HFFc6 (cell line): ENCODE measurements at places on chromosomes 12 and 14. TPM values are rescaled to one million over a fixed set of nuclear protein-coding genes. Genes with fewer than 3 reads are reported as not detected.

The PXN gene
- 275 to 320 TPM (median 290 TPM) in 3 replicates for total RNA-seq

The STXBP6 gene
- total RNA-seq: 13.8 to 19.4 TPM (median 16.8 TPM) in 3 replicates

The PLA2G1B gene
- not detected in 3 replicates for total RNA-seq

The SERPINA10 gene
- not detected in 3 replicates for total RNA-seq

The TEX52 gene
- not detected in 3 replicates for total RNA-seq

The BICD1 gene
- total RNA-seq: 28.4 to 36.6 TPM (median 30.0 TPM) in 3 replicates

The PRB3 gene
- not detected in 3 replicates for total RNA-seq

The SPTLC2 gene
- 49.4 to 60.8 TPM (median 52.1 TPM) in 3 replicates for total RNA-seq

The MARK3 gene
- total RNA-seq: 57.4 and 60.3 TPM in 2 replicates

The SMCO2 gene
- total RNA-seq: not detected in 3 replicates

The RNASE3 gene
- total RNA-seq: not detected in 2 replicates

GRCh38 chr14:62691647-62692489 is 353.4 kb downstream of the KCNH5 start:
- peak; percentile 28 for DNase-seq
- H3K36me3 ChIP-seq: no peaks in the 10 kb centered on the region
- H3K4me1 ChIP-seq: no peaks in the 10 kb centered on the region

DNA sequence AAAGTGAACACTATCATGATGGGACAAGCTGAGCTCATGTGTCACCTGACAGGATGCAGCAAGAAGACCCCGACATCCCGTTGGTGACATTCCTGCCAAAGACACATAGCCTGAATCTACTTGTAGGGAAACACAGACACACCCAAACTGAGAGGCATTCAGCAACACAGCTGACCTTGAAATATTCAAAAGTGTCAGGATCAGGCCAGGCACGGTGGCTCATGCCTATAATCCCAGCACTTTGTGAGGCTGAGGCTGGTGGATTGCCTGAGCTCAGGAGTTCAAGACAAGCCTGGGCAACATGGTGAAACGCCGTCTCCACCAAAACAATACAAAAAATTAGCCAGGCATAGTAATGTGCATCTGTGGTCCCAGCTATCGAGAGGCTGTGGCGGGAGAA is 232.0 kb upstream of the PLXNC1 start:
- DNase-seq: no peak
- peaks cover 9% of the 10 kb centered on the region for H3K36me3 ChIP-seq
- H3K4me1 ChIP-seq: peaks cover 81% of the 10 kb centered on the region
- H3K4me3 ChIP-seq: no peak overlapping the region

- no peak overlapping the region for H3K27ac ChIP-seq
- no peaks in the 10 kb centered on the region; the same call in 1 of the 2 replicates for H3K27me3 ChIP-seq
- DNase-seq: no peak
Measured at GRCh38 chr12:62701492-62701891, 233.5 kb downstream of the PPM1H start.

- no peaks in the 10 kb centered on the region for H3K4me1 ChIP-seq
- no peaks in the 10 kb centered on the region for H3K27me3 ChIP-seq
- H3K36me3 ChIP-seq: no peaks in the 10 kb centered on the region
- H3K27ac ChIP-seq: no peak overlapping the region
- H3K4me3 ChIP-seq: no peak overlapping the region
- DNase-seq: no peak
Measured at GRCh38 chr12:107967170-107967569, 161.9 kb upstream of the WSCD2 start.

DNA sequence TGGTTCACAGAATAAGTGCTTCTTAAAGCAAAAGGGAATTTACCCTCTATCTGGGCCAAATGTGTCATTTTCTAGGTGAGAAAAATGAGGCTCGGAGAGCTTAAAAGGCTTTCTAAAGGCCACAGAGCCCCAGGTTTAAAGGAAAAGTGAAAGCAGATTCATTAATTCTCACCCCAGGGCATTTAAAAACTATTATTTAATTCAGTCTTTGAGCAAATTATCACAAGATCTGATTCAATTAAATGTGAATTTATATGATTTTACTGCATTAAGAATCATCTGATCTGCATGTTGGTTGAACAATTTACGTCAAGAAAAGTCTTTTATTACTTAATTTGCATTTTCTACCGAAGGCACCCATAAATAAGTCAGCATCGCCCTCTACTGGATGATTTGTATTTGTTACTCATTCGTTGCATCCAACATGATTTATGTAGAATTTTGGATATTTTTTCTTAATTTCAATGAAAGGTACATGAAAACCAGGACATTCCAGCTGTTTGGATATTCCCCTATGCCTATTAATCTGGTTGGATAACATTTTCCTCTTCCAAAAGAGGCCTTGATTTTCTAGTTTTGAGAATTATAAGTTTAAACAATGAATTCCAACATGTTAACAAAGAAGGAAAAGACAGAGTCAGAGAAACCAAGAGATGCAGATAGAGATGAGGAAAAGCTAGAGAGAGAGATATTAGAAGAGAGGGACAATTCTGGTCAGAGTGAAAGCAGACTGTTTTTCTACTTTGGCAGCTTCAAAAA is 19.1 kb upstream of the DHRS7 start:
- peaks cover 30% of the 10 kb centered on the region for H3K4me1 ChIP-seq
- no peaks in the 10 kb centered on the region for H3K36me3 ChIP-seq
- DNase-seq: peak; percentile 71
- peaks cover 9% of the 10 kb centered on the region for H3K27me3 ChIP-seq
- peak overlapping the region; percentile 82 for H3K4me3 ChIP-seq

GRCh38 chr12:127886827-127887226 is 380.1 kb upstream of the TMEM132C start:
- no peaks in the 10 kb centered on the region for H3K4me1 ChIP-seq
- no peak overlapping the region for H3K4me3 ChIP-seq
- H3K27me3 ChIP-seq: no peaks in the 10 kb centered on the region
- no peak overlapping the region for H3K27ac ChIP-seq

DNA sequence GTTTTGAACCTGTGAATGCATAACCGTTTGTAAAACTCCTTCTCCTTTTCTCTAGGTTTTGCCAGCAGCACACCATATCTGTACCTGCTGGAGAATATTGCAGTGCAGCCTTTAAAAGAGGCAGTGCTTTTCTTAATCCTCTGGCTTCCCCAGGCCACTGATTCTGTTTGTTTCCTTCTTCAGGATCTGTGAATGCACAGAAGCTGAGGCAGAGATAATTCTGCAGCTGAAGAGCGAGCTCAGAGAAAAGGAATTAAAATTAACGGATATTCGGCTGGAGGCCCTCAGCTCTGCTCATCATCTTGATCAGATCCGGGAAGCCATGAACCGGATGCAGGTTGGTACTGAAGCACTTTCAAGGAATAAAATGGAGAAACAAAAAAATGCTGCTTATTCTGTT is 348.7 kb downstream of the NAV3 start:
- no peak overlapping the region for H3K27ac ChIP-seq
- H3K4me3 ChIP-seq: no peak overlapping the region
- peaks cover 26% of the 10 kb centered on the region for H3K4me1 ChIP-seq
- no peak for DNase-seq
- H3K27me3 ChIP-seq: no peaks in the 10 kb centered on the region

GRCh38 chr14:36091096-36091495 is 85.4 kb downstream of the PTCSC3 start:
- H3K27me3 ChIP-seq: peaks cover 9% of the 10 kb centered on the region; the same call in 1 of the 2 replicates
- H3K36me3 ChIP-seq: no peaks in the 10 kb centered on the region
- H3K4me3 ChIP-seq: no peak overlapping the region
- peak; percentile 63 for DNase-seq
- peaks cover 12% of the 10 kb centered on the region for H3K4me1 ChIP-seq

DNA sequence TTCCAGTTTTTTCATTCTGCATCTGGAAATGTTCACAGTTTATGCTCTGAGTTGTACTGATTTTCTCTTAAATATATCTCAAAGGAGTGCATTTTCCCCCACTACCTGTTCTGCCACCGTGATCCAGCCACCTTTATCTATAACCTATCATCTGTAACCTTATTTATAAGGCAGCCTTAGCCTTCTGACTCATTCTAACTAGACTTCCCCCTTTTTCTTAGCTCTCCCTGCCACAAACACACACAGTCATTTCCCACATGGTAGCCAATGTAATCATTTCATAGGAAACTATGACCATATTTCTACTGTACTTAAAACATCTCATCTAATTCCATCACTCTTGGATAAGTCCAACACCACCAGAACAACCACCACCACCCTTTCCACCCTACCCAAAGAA is 10.8 kb upstream of the GYS2 start:
- no peaks in the 10 kb centered on the region for H3K36me3 ChIP-seq
- no peak overlapping the region for H3K4me3 ChIP-seq
- no peaks in the 10 kb centered on the region; the same call in 1 of the 2 replicates for H3K27me3 ChIP-seq
- no peak for DNase-seq
- no peaks in the 10 kb centered on the region for H3K4me1 ChIP-seq

DNA sequence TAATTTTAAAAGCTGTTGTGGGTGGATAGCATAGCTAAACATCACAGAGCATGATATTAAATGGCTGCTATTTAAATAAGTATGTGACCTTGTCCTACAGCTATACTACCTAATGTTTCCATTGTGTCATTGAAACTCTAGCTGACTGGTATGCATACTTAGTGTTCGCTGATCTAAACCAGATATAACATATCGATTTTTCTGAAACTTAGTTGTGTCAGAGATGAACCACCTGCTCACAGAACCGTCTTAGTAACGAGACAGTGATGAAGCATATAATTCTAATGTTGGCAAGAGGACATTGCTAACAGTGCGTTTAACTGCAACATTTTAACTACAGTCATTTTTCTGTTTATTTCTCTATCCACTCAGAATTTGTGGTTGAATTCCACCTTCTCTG is 36.1 kb upstream of the NUAK1 start:
- no peak for DNase-seq

GRCh38 chr12:64735442-64735841 is 23.8 kb downstream of the GNS start:
- H3K4me3 ChIP-seq: no peak overlapping the region
- H3K36me3 ChIP-seq: peaks cover 47% of the 10 kb centered on the region
- H3K27ac ChIP-seq: no peak overlapping the region

DNA sequence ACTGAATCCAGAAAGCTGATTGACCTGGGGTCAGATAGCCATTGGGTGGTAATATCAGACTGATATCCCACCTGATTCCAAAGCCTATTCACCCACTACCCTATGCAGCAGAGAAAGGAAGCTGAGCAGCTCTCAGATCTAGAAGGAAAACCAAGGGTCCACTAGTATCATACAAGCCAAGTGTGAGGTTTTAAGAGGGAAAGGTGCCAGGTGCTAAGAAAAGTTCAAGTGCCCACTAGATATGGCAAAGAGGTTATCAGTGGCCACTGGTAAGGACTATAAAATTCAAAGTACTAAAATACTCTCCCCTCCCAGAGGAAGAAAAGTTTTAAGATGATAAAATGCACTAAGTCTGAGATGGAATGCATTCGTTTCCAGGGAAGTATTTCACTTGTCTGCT is 85.6 kb downstream of the PPM1H start:
- H3K36me3 ChIP-seq: no peaks in the 10 kb centered on the region
- H3K27me3 ChIP-seq: peaks cover 2% of the 10 kb centered on the region
- peak overlapping the region; percentile 83; the same call in 1 of the 2 replicates for H3K27ac ChIP-seq

DNA sequence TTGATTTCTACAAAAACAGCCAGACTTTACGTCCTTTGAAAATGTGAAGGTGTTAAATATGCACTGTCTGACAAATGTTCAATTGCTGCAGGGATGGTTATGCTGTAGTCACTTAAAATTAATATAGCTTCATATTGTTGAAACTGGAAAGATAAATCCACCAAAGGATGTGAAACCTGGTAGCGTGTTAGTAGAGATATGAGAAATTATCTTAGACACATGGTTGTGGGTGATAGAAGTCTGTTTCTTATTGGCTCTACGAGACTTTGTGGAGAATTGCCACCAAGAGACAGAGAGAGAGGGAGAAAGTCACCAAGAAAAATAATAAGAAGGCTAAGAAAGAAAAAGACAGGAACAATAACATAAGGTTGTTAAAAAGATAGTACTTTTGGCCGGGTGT is 2.6 kb upstream of the CAPRIN2 start:
- H3K27ac ChIP-seq: no peak overlapping the region
- peaks cover 6% of the 10 kb centered on the region for H3K27me3 ChIP-seq
- DNase-seq: no peak
- peaks cover 29% of the 10 kb centered on the region for H3K4me1 ChIP-seq
- H3K4me3 ChIP-seq: no peak overlapping the region
- peaks cover 4% of the 10 kb centered on the region; the same call in 1 of the 2 replicates for H3K36me3 ChIP-seq

- no peaks in the 10 kb centered on the region; the same call in none of the 2 replicates for H3K27me3 ChIP-seq
- peak overlapping the region; percentile 90 for H3K27ac ChIP-seq
- H3K36me3 ChIP-seq: peaks cover 8% of the 10 kb centered on the region
- peak; percentile 93 for DNase-seq
- peak overlapping the region; percentile 75 for H3K4me3 ChIP-seq
- peaks cover 90% of the 10 kb centered on the region for H3K4me1 ChIP-seq
Measured at GRCh38 chr12:62724947-62725451, 210.0 kb downstream of the PPM1H start.

- peak within 1 kb of the TSS; percentile 76 for H3K27ac ChIP-seq
- peaks cover 29% of the 10 kb centered on the region for H3K4me1 ChIP-seq
- peaks cover 17% of the 10 kb centered on the region; the same call in 1 of the 2 replicates for H3K36me3 ChIP-seq
- no peaks in the 10 kb centered on the region for H3K27me3 ChIP-seq
- H3K4me3 ChIP-seq: peak within 1 kb of the TSS; percentile 90
Measured at GRCh38 chr12:118016424-118017264, at the start of gene RFC5. Gene RFC5, plus strand, starts transcription at chr12:118016703. Its CDS starts 125 bp downstream, at chr12:118016828.

GRCh38 chr14:71711125-71711524 is 221.1 kb upstream of the RGS6 start:
- peak overlapping the region; percentile 95 for H3K27ac ChIP-seq
- DNase-seq: no peak
- H3K4me1 ChIP-seq: peaks cover 64% of the 10 kb centered on the region
- H3K27me3 ChIP-seq: peaks cover 3% of the 10 kb centered on the region; the same call in 1 of the 2 replicates
- peak overlapping the region; percentile 76 for H3K4me3 ChIP-seq

DNA sequence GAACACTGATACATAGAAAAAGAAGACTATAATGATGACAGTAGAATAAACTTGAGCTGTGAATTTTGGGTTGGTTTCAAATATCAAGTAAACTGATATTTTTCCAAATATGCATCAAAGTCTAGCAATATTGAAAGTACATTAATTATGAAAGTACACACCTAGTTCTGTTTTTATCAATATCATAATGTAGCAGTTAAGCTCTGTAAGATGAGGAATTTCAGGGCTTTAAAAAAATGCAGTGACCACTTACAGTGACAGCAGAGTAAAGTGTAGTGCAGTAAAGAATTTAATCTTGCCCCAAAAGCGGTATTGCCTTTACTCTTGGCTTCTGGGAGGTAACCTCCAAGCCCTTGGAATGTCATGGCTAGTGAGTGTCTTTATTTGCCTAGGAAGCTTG is 102.9 kb upstream of the ABCD2 start:
- DNase-seq: no peak
- no peak overlapping the region for H3K27ac ChIP-seq
- no peaks in the 10 kb centered on the region for H3K4me1 ChIP-seq

DNA sequence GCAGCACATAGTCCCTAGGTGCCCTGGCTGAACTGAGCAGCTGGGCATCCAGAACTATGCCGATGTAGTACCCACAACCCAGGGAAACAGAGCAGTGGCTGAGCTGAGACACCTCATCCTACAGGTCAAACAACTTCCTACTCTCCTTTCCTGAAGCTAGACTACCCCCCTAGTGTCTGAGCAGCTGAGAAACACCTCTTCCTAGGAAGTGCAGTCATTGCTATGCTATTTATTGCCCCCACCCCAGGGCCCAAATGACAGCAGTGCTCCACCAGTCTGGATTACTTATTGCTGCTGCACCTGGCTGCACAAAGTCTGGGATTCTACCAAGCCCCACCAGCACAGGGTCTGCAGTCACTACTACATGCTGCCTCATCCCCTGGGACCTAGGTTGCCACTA is 16.7 kb upstream of the GARIN2 start:
- H3K4me1 ChIP-seq: peaks cover 33% of the 10 kb centered on the region
- no peaks in the 10 kb centered on the region; the same call in 1 of the 2 replicates for H3K27me3 ChIP-seq
- H3K4me3 ChIP-seq: no peak overlapping the region
- DNase-seq: no peak

GRCh38 chr12:114245555-114245954 is 160.4 kb downstream of the TBX5 start:
- no peaks in the 10 kb centered on the region for H3K4me1 ChIP-seq
- H3K27me3 ChIP-seq: peaks cover 23% of the 10 kb centered on the region
- no peak overlapping the region for H3K27ac ChIP-seq
- no peak for DNase-seq

- peaks cover 9% of the 10 kb centered on the region for H3K27me3 ChIP-seq
- H3K4me1 ChIP-seq: peaks cover 6% of the 10 kb centered on the region; the same call in 1 of the 2 replicates
- H3K36me3 ChIP-seq: no peaks in the 10 kb centered on the region
Measured at GRCh38 chr12:103901518-103902173, 28.6 kb upstream of the HSP90B1 start.
